Karpas-422 (cell line): ENCODE measurements at places on chromosomes 3 and 15. TPM values are rescaled to one million over a fixed set of nuclear protein-coding genes. Genes with fewer than 3 reads are reported as not detected.

SQOR gene
- total RNA-seq: 2.1 and 3.5 TPM in 2 replicates

GOLGA6L7 gene
- total RNA-seq: not detected in 2 replicates

SCAMP5 gene
- total RNA-seq: 46.6 and 54.0 TPM in 2 replicates

GCNT3 gene
- not detected in 2 replicates for total RNA-seq

RCN2 gene
- total RNA-seq: 69.3 and 84.8 TPM in 2 replicates

NDUFAF3 gene
- 228 and 279 TPM in 2 replicates for total RNA-seq

TMEM207 gene
- not detected in 2 replicates for total RNA-seq

DNAH12 gene
- total RNA-seq: 0.43 TPM in 1 of 2 replicates, not detected in the other

FEZF2 gene
- total RNA-seq: not detected in 2 replicates

SPATA12 gene
- total RNA-seq: 3.2 and 3.9 TPM in 2 replicates

SLC6A11 gene
- not detected in 2 replicates for total RNA-seq

GRCh38 chr15:61088675-61089074 is 140.4 kb downstream of the RORA start:
- DNase-seq: no peak

DNA sequence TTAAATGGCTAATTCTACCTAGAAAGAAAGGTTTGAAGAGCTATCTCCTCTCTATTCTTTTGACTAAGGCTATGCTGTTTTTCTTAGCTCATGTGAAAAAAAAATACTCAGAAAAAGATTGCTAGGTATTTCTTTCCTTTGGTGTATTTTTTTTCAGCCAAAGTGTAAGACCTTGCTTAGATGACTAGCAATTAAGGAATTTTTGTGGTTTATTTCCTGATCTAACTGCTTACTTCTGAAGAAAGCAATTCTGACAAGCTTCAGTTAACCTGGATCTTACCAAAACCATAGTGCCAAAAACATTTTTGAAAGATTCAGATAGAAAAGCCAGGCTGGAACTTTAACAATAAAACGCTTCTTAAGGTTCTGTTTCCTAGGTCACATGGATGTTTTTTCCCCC is 315.6 kb downstream of the SOX2 start:
- DNase-seq: no peak

DNA sequence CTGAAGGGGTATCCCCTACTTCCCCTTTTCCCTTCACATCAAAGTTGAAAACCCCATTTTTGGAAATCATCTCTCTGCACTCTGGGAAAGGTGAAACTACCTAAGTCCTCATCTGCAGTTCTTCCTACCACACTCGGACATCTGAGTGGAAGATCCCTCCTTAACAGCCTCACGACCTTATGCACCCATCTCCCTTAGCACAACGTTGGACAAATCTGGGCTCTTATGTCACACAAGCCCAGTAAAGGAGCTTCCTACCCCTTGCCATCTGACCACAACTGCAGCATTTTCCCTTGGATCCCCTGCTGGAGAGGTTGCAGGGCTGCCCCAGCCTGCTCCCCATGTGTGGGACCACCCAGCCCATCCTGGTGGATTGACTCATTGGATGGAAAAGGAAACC is 252.1 kb upstream of the ST8SIA2 start:
- DNase-seq: no peak

- DNase-seq: no peak
Observed at GRCh38 chr3:29751647-29752314, 470.9 kb downstream of the RBMS3 start.

- no peak for DNase-seq
Observed at GRCh38 chr3:186705882-186706780, 11.0 kb upstream of the KNG1 start.

DNA sequence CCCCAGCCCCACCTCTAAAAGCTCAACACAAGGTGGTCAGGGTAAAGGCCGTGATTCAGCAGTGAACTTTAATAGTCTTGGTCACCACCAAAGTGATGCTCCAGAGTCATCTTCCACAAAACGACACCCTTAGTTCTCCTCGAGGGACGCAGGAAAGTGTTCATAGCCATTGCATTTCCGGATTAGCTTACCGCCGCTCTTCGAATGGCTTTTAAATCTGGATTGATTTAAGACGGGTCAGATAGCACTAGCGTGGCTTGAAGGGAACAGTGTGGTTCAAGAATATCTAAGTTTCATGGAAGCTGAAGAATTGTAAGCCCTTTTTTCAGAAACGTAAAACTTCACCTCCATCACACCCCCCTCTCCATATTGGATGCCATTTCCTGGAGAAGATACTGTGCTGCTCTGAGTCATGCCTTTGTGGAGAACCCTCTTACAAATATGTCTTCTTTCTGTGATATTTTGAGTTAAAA is 829 bp downstream of the RNF7 start:
- DNase-seq: peak; percentile 75

DNA sequence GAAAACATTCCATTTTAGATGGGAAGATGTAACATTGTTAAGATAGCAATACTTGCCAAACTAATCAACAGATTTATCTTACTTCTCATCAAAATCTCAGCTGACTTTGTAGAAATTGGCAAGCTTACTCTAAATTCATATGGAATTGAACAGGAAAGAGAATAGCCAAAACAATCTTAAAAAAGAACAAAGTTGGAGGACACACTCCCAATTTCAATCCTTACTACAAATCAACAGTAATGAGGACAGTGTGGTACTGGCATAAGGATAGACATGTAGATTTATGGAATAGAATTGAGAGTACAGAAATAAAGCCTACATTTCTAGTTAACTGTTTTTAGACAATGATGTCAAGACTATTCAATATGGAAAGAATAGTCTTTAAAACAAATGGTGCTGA is 308.3 kb downstream of the SUCLG2 start:
- DNase-seq: no peak

DNA sequence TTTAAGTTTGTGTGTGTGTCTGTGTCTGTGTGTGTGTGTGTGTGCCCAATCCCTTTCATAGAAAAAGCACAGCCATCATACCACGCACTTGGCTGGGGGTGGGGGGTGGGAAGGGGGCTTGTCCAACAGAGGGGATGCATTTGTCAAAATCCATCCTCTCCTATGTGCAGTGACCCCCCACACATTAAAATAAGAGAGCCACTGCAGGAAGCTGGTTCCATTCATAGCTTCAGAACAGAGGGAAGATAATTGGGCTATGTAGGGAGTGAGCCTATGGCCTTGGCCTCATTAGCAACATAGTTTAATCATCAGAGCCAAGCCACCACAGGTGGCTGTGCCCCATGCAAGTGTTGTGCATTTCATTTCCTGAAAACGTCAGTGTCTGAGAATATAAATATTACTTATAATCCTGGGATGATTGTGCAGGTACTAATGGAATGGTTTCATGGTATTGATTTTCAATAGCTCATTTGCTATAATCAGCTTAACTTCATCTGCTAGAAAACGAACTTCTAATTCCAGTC is 330.8 kb downstream of the CNTN6 start:
- no peak for DNase-seq

DNA sequence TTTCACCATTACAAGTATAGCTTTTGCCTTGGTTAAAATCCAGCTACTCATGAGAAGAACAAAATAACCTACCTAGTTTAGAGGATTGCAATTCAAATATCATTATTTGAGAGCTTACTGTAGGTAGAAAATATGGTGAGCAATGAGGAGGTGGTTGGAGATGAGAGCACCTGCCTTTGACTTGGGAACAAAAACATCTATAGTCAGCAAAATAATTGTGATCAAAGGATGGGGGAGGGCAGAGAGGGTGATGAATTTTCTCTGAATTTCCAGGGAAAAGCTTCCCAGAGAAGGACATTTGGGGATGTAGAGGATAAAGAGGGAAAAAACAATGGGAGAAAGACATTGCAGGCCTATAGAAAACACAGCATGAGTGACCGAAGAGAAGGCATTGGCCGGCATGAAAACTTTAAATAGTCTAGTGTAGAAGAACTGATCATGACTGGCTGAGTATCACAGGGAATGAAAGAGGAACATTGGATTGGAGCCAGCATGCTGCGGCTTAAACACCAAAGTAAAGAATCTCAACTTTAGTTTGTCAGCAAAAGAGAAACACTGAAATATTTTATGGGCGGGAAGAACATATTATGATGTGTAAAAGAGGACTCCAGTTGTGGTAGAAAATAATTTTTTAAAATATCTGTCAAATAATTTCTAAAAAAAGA is 581.3 kb downstream of the UNC13C start:
- no peak for DNase-seq

DNA sequence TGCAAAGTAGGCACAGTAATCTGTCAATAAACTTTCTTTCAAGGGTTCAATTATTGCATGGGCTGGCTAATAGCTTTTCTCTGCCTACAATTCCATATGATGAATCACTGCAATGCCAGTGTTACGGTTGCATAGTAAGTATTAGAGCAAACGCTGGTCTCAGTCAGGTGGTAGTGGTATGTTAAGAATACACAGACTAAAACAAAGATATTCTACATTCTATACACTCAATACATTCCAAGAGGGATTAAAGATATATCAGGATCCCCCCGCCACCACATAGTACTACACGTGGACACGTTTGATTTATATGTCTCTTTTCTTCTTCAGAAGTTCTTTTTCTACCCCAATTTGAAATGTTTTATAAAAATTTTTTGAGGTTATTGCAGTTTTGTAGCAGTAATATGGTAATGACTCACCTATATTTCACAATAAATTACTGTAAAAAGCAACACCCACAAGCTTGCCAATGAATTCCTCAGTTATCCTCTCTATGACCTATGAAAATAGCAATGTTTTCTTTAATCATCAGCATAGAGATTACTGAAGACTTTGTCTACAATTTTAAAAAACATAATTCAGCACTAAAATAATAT is 68.2 kb downstream of the CD200R1L start:
- DNase-seq: no peak

DNA sequence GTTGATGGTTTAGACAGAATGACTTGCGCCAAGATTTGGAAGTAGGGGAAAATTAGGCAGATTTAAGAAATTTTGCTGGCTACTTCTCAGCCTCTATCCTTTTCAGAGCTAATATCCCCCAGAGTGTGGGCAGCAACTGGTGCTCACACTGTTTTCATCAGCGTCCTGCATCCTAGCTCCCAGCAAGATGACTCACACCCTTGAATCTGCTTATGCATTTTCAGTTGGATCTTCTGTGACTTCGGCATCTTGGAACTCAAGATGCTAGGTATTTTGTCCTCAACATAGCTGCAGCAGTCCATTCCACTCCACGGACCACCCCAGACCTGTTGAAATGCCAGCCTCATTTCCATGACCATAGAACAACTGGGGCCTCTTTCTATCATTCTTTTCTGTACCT is 336.1 kb upstream of the NR2F2 start:
- DNase-seq: no peak

DNA sequence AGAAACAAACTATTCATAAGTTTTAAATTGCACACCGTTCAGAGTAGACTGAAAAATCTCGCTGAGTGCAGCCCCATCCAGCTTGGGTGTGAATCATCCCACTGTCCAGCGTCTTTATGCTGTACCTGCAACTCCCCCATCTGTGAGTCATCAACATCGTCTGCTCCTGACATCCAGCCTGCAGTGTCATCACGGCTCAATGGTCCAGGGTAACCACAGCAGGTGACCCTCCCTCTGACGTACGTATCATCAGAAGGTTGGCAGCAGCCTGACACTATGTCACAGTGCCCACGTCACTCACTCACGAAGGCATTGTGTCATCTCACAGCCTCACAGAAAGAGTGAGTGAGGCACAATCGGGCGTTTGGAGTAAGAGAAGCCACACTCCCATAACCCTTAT is 65.2 kb downstream of the TPRA1 start:
- peak; percentile 35 for DNase-seq

DNA sequence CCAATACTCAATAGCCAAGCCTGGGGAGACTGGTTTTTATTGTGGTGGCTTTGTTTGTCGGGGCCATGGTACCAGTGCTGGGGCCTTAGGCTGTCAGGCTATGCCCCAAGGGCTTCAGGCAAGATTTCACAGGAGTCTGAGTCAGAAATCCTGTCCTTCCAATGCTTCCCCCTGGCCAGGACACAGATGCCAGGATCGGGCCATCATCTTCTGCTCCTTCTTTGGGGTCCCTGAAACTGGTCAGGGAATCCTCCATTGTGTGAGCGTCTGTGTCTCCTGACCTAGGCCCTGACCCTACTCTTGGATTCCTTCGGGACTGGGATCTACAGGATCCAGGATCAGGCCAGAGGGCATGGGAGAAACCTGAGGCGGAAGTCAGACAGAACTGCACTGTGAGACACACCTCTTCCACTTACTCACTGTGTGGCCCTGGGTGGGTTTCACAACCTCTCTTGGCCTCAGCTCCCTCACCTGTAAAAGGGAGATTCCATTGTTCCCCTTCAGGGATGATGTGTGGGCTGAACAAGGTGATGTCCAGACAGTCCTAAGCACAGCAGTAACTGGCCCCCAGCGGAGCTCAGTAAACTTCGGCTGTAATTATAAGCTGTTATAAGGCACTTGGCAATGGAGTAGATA is 292.7 kb downstream of the UACA start:
- no peak for DNase-seq

DNA sequence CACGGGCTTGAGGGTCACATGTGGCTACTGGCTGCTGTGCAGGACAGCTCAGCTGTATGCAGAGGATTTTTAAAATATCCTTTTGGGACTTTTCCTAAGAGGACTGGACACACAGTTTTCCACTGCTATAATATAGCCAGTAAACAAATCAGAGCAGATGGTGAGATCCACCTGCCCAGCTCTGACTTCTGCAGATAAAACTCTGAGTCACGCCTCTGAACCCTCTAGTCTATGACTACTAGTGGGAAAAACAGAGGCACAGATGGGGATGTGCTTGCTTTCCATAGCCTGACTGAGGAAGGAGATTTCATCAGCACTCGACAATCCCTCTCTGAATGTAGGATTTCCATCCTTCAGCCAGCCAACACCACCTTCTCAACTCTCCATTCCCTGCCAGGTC is 45.1 kb downstream of the COLQ start:
- DNase-seq: no peak

DNA sequence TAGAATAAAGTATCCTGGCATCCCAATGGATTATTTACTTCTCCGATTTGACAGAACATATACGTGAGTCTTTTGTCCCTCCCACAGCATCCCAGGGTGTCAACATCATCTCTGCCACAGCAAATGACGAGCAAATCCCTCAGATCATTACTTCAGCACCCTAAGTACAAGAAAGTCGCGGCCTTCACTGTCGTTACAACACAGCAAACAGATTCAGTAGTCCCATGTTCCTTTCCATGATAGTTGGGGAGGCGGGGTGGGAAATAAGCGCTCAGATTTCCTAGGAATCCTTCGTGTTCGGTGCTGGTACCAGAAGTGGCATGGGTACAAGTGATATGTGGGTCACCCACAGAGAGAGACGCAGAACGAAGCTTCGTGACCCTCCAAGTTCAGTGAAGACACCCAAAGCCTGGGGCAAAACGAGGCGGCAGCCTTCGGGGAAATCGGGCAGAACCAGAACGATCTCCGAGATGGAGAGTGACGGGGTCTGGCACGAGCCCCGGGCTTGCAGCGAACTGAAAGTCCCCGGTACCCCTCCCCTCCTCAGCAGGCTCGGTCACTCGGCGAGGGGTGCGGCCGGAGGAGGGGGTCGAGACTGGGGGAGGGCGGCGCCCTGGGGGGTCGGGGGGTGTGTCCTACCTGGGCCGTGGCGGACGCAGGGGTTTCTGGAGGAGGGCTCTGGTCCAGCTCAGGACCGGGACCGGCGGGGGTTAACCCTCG is 619 bp downstream of the TTBK2 start:
- peak; percentile 76 for DNase-seq

GRCh38 chr3:46576879-46577278 is 10.8 kb upstream of the LRRC2 start:
- no peak for DNase-seq
